GM23338 (cell line): ENCODE measurements at places on chromosomes 1 and 21. TPM values are rescaled to one million over a fixed set of nuclear protein-coding genes. Genes with fewer than 3 reads are reported as not detected.
A peak's percentile ranks its signal among the peaks of the same experiment; 100 is the strongest.

Gene LRRC71
- not detected in 2 replicates for total RNA-seq

Gene KIRREL1
- 35.2 and 41.0 TPM in 2 replicates for total RNA-seq

Gene WNT4
- total RNA-seq = 0.59 TPM in 1 of 2 replicates, not detected in the other

Gene TNNT2
- total RNA-seq = 4.5 and 7.5 TPM in 2 replicates

Gene TMEM269
- total RNA-seq = 0.45 TPM in 1 of 2 replicates, not detected in the other

Gene SPRR2F
- not detected in 2 replicates for total RNA-seq

Gene FCRLA
- total RNA-seq = not detected in 2 replicates

Gene AZIN2
- 1.2 and 1.4 TPM in 2 replicates for total RNA-seq

Gene UBE2U
- total RNA-seq = not detected in 2 replicates

Gene SLC1A7
- total RNA-seq = not detected in 2 replicates

Gene ACOT11
- total RNA-seq = 2.7 and 3.7 TPM in 2 replicates

Gene CD48
- 0.45 TPM in 1 of 2 replicates, not detected in the other for total RNA-seq

Gene PGLYRP4
- total RNA-seq = not detected in 2 replicates

GRCh38 chr21:17658931-17659330 is 46.2 kb upstream of the BTG3 start:
- no peak for DNase-seq

DNA sequence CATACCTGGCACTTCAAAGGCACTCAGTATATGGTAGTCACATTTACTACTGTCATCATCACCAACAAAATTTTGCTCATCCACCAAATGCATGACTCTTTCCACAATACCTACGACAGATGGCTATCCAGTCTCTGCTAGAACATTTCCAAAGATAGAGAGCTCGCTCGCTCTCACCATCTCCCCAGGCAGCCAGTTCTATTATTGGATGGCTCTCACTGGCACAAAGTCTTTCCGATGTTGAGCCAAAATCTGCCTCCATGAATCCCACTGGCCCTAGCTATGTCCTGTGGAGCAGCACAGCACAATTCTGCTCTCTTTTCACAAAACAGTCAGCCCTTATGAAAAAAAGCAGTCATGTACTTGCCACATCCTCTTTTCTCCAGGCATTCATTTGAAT is 102.1 kb downstream of the DAB1 start:
- no peak for DNase-seq

- DNase-seq = no peak
Observed at GRCh38 chr1:21665711-21666575, 3.2 kb downstream of the RAP1GAP start.

DNA sequence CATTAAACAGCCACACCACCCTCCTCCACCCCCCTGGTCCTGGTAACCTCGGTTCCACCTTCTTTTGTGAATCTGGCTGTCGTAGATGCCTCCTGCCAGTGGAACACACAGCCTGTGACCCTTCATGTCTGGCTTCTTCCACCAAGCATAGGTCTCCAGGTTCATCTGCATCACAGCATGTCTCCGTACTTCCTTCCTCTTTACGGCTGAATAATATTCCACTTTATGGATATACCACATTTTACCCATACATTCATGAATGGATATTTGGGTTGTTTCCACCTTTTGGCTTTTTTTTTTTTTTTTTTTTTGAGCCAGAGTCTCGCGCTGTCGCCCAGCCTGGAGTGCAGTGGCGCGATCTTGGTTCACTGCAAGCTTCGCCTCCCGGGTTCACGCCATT is 11.8 kb upstream of the CALML6 start:
- no peak for DNase-seq

DNA sequence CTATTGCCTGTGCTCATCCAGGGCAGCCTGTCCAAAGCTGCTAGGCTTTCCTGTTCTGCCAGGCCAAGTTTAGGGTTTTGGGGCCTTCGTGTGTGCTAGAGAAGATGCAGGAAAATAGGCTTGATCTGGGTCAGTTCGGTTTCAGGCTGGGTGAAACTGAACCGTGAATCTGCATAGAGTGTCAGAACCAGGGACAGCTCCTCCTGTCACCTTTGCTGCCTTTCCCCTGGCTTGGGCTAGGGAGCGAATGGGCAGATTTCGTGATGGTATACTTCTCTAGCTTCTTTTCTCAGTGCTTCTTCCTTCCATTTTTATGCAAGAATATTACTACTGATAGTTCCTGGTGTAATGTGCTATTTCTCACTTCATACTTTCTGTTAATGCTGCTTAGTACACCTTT is 6.0 kb upstream of the AGO1 start:
- peak; percentile 80 for DNase-seq

DNA sequence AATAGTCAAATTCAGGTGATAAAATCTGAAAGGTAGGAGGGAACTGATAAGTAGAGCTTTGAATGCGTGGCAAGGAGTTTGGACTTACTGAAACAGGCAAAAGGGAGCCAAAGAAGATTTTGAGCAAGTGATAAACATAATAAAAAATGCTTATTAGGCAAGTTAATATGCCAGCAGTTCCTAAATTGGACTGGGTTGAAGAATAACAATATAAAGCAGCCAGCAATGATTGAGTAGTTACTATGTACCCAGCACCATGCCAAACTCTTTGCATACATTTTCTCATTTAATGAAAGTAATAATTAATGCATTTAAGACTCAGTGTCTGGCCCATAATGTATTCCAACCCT is 23.8 kb upstream of the AHCYL1 start:
- DNase-seq = no peak

DNA sequence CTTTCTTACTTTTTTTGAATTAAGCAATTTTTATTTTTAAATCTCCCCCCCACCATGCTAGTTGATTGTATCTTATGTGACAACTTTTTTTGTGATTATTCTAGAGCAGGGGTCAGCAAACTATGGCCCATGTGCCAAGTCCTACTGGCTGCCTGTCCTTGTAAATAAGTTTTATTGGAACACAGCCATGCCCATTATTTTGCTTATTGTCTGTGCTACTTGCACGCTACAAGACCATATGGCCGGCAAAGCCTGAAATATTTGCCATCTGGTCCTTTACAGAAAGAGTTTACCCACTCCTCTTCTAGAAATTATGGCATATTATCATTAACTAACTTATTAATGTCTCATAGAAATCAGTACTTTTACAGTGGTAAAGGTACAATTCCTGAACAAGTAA is 51.7 kb downstream of the AK5 start:
- DNase-seq = no peak

GRCh38 chr1:84997667-84998600 is 1.0 kb upstream of the MCOLN2 start:
- DNase-seq = peak; percentile 61

- no peak for DNase-seq
Observed at GRCh38 chr1:53298045-53298637, 29.7 kb downstream of the LRP8 start.

- no peak for DNase-seq
Observed at GRCh38 chr21:46498335-46499050, 39.8 kb downstream of the DIP2A start.

DNA sequence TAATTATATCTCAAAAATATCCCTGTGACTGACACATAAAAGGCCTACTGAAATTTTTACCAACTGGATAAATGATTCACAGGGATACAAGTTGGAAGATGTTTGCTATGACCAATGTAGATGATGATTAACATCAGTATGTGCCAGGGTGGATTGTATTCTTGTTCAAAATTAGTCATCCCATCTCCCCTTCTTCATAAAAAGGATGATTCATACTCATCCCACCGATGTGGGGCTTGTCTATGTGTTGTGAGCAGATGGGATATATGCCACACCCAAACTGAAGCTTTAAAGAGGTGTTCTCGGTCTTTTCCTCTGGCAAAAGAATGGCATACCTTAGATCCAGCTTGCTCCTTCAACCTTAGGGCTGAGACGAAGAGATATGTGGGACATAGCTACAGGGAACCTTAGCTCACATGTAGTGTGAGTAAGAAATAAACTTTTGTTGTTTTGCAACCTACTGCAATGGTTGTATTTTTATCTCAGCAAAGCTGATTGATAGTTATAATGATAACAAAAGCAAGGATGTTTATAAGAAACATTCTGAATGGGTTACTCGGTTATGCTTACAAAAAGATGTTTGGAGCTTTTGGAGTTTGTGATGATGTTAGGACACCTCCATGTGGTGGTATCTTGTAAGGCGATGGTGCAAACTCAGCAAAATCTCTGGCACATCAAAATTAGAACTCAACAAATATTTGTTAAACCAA is 29.4 kb downstream of the SPATA17 start:
- DNase-seq = peak; percentile 49

- DNase-seq = no peak
Observed at GRCh38 chr1:204390751-204391466, 20.7 kb downstream of the PPP1R15B start.

DNA sequence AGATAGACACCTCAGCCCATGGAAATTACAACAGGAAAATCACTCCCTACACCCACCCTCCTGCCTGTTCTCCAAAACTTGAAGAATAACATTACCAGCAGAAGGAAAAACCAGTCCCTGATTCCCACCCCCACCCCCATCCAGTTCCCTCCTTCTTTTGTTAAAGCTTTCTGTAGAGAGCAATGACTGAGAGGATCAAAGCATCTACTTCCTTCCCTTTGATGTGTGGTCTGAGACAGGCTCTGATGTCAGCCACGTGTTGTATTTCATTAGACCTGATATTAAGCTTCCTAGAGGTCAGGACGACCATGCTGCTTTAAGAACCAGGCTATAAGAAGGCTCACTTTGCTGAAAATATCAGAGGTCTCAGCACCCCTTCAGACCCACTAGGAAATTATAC is 73.9 kb upstream of the HAO2 start:
- peak; percentile 64 for DNase-seq

DNA sequence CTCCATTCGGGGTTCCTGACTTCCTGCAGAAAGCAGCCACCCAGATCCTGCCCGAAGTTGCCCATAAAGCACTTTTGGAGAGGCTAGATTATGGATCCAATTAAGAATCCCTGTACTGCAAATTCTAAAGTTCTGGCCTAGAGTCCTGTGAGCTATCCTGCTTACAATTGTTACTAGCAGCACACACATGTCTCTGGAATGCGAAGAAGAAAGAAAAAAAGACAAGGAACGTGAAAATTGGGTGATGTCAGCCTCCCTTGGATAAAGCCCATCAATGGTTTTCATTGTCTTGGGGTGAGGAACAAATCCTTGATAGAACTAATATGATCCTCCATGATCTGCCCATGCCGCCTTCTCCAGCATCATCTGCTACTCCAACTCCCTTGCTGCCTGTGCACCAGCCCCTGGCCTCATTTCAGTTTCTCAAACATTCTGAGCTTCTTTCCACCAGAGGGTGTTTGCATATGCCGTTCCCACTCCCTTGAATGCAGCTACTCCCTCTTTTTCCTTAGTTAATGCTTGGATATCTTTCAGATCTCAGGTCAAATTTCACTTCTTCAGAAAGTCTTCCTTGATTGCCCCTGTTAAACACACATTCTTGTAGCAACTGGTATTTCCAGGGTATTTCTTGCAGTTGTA is 94.0 kb downstream of the ST6GALNAC5 start:
- no peak for DNase-seq

GRCh38 chr1:205600085-205600484 is 31.7 kb downstream of the ELK4 start:
- no peak for DNase-seq

- DNase-seq = no peak
Observed at GRCh38 chr1:56774067-56774609, 45.1 kb downstream of the FYB2 start.

DNA sequence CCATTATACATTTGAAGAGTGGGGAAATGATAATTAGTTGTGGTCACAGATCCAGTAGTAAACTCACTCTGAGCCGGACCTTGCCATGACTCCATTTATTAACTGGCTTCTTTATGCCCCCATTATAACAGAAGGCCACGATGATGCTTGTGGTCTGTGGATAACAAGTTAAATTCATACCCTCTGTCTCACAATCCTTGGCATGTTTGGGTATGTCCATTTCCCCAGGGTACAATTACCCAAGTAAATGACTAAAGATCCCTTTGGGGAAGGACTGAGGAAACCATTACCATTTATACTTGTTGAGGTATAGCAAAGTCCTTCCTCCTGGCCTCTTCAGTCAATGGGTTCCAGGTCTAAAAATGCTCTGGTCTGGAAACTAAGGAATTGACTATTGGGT is 7.3 kb upstream of the USP1 start:
- no peak for DNase-seq

DNA sequence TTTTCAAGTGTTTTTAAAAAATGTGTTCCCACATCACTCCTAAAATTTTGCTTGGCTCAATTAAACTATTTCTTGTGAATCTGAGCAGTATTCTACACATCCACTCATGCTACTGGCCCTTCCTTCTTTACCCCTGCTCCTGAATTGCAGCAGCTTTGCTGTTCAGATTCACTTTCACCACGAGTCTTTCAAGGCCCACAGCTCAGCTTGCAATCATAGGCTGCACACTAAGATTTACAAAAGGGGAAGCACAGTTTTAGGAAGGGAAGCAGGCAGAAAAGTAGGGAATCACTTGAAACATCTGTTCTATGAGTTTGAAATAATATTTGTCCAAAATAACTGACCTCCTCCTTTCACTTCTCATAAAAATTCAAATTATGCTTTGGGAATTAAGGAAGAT is 70.9 kb upstream of the EDEM3 start:
- DNase-seq = no peak

GRCh38 chr1:28663871-28664470 is 4.6 kb upstream of the GMEB1 start:
- DNase-seq = peak; percentile 2

DNA sequence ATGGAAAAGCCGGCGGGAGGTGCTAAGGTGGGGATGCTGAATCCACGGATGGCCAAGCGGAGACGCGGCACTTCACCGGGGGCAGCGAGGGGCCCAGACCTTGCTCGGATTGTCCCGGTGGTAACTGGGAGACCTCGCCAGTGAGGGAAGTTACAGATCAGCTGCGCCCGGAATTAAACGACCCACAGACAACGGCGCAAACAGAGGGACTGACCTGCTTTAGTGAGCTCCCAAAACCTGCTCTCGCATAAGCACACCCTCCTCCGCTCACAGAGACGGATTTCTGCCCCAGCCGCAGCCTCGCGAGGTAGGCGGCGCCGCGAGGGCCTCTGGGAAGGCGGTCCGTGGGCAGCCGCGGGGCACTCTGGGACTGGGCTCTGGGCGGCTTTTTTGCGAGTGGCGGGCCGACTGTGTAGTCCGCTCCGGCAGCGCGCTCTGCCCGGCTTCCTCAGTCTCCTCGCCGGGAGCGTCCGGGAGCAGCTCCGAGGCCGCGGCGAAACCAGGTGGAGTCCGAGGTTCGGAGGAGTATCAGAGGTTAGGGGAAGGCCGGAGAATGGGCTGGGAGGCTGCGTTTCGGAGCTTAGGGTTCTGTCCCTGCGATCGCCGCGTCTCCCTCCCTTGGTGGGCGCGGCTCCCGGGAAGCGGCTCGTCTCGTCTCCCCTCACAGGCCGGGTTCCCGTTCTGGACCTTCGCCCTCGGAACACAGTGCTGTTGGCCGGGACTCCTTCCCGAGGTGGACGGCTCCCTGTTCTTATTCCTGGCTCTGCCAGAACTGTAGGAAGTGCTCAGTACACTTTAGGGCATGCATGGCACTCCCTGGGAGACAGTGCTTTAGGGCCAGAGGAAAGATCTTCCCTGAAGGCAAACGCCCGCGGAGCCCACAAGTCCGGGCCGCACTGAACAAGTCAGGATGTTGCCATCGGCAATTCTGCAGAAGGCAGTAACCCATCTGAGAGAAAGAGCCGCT is at the start of gene EXO5:
Gene EXO5, plus strand, starts transcription at position 393 of the 967 bp plus-strand sequence. CDS start 5,778 bp downstream, outside the sequence.
- peak; percentile 65 for DNase-seq
